ENCODE measurements at places on chromosomes 3 and 15.

DNA sequence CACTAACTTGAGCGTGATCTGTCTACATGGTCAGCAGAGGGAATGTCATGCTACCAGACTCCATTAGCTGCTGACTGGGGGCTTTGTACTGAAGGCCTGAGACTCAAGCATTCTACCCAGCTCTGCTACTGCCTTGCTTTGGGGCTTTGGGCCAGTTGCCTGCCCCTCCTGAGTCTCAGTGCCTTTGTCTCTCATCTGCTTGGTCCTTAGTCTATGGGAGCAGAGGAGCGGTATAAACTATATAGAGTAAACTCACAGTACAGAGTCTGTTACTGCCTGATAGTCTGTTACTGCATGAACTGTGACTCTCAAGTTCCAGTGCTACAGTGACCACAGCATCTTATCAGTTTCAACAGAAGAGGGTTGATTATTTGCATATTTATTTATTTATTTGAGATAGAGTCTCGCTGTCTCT is 38.5 kb upstream of the C15orf39 start:
- DNase-seq: no peak

GRCh38 chr3:119069725-119070124 is 35.1 kb upstream of the IGSF11 start:
- no peak for DNase-seq

- DNase-seq: no peak
These were observed 995 bp downstream of the ADAMTS17 start for GRCh38 chr15:100340721-100341238.

DNA sequence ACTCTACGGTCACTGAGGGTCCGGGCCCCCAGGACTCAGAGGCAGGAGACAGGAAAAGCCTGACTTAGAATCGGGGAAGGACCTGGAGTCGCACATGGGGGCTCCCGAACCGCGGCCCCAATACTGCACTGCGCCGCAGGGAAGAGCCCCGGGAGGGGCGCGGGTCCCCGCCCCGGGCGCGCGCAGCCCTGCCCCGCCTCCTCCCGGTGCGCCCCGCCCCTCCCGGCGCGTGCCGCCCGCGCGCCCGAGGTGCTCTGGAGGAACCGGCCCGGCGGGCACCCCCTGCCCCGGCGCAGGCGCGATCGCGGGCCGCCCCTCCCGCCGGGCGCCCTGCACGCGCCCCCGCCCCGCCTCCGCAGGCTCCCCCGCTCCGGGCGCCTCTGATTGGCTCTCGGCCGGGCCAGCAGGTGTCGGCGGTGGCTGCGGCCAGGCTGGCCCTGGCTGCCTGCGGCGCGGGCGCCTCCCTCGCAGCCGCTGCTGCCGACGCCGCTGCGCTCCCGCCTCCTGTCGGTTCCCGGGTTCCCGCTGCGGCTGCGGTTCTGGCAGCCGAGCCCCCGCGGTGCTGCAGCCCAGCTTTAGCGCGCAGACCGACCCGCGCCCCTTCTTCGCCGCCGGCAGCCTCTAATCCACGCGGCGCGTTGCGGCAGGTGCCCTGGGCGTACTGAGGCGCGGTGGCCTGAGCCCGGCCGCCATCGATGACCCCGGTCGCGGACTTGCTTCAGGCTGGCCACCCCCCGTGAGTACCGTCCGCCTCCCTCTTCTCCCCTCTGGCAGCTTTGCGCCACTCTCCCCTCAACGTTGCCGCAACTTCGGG is at the start of gene MYRIP:
Gene MYRIP, plus strand, starts transcription at position 429 of the 814 bp plus-strand sequence. CDS start 91,208 bp downstream, outside the sequence.
- peak; percentile 83 for DNase-seq

DNA sequence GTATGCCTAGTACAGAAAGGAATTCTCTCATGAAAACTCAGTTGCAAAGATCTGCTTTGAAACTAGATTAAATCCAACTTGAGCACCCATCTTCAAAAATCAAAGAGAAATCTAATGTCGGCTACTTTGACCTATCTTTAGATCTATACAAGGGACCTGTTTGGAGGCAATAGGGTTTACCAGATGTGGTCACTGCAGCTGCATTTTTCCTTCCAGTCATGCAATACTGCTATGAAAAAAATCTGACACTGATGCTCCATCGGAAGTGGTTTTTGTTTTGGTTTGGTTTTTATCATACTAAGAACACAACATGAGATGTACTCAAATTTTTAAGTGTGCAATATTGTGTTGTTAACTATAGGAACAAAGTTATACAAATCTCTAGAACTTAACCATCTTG is 169.5 kb downstream of the BCHE start:
- DNase-seq: no peak

DNA sequence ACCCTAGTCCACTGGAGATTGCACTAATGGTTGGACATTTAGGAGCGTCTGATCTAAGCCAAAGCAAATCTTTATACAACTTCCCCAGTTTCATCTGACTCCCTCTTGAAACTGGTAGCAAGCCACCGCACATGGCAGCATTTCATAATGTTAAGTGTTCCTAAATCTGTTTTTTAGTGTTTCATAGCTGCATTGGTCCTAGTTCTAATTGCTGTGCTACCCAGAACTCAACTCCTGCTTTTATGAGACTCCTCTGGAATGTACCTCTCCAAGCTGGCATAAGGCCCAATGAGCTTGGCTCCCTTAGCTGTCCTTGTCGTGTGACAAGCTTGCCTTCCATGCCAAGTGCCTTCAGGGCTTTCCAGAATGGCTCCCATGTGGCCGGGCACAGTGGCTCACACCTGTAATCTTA is 65.3 kb upstream of the FLNB start:
- no peak for DNase-seq

- DNase-seq: no peak
These were observed 20.0 kb downstream of the SLC35G2 start for GRCh38 chr3:136838641-136839555.

DNA sequence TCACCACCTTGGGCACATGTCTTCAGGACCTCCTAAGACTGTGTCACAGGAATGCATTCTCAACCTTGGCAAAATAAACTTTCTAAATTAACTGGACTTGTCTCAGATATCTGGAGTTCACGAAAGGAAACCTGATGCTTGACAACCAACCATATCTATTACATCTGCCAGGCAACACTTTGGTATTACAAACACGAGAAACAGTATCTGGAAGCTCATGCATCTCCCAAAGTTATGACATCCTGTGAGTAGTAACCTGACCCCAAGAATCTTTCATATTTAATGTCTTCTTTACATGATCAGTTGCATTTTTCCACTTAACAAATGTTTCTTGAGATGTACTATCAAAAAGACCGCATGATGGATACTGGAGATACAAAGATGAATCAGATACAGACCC is 465.3 kb upstream of the AGTR1 start:
- no peak for DNase-seq

GRCh38 chr3:56477646-56478045 is 9.4 kb upstream of the ERC2 start:
- no peak for DNase-seq

DNA sequence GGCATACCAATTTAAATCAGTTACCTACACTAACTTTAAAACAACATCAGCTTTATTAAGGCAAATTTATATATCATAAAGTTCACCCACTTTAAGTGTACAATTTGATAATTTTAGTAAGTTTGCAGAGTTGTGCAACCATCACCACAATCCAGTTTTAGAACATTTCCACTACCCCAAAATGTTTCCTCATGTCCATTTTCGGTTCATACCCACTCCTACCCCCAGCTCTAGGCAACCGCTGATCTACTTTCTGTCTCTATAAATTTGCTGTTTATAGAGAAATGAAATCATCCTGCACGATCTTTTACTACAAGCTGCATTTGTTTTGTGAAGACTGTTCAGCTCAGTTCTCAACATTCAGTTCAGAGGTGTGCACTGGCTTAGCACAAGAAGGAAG is 31.5 kb upstream of the FAM81A start:
- DNase-seq: peak; percentile 18

- no peak for DNase-seq
These were observed 49.2 kb downstream of the FAH start for GRCh38 chr15:80202016-80202315.

GRCh38 chr3:72476139-72476483 is 372.1 kb downstream of the SHQ1 start:
- DNase-seq: no peak

GRCh38 chr15:32834156-32834555 is 116.4 kb downstream of the GREM1 start:
- peak; percentile 43 for DNase-seq

DNA sequence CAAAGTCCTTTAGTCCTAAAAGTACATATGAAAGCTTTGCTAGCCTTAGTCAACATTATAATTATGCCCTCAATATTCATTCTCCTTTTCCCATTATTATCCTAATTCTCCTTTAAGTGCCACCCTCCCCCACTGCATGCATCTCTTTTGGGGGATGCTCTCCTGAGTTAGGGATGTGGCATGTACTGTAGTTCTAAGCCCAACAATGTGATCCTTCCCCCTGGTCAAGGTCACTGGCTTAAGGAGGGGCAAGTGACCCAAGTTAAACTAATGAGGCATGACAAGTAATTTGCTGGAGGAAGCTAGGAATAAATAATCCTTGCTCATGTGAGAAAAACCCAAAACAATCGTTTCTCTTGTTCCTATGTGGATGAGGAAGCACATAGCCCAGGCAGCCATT is 343.9 kb upstream of the SUCLG2 start:
- no peak for DNase-seq

DNA sequence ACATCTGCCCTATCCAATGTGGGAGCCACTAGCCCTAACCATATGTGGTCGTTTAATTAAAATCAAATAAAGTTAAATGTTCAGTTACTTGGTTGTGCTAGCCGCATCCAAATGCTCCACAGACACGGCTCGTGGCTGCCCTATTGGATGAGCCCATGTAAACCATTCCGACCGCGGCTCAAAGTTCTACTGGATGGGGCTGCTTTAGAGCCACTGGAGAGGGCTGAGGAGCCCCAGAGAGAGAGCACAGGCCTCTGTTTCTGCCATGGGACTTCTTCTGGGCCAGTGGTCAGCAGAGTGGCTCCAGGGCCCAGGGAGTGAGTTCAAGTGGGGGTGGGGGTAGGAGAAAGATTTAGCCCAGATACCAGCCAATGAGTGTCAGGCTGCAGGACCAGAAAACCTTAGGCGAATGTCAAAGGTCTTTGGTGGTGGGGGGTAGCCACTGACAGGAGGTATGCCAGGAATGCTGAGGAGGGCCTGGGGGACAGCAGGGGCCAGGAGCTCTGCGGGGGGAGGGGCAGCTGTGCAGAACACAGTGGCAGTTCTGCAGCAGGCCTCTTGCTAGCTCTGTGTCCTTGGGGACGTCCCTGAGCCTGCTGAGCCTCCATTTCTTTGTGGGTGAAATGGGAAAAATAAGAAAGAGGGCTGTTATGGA is 30.1 kb downstream of the SPSB4 start:
- DNase-seq: no peak

GRCh38 chr3:45701172-45701867 is 12.1 kb downstream of the SACM1L start:
- DNase-seq: no peak

GRCh38 chr3:52243791-52244628 is 1.5 kb upstream of the PPM1M start:
- DNase-seq: peak; percentile 86

GRCh38 chr3:115361806-115362205 is 214.7 kb upstream of the ZBTB20 start:
- DNase-seq: no peak

DNA sequence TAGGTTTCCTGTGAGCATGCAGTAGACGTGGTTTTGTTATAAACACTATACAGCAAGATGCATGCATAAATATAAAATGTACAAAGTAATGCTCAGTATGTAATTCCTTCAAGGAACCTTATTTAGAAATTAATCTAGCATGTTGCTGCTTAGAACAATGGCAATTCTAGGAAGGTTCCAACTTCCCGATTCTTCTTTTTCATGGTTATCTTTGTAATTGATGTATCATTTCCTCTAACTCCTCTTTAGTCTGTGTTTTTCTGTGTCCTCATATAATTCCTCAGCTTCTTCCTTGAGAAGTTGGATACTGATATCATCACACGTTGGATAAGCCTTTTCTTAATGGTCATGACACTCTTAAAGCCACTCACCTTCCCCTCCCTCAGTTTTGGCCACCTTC is 3.5 kb downstream of the TSEN2 start:
- DNase-seq: no peak

DNA sequence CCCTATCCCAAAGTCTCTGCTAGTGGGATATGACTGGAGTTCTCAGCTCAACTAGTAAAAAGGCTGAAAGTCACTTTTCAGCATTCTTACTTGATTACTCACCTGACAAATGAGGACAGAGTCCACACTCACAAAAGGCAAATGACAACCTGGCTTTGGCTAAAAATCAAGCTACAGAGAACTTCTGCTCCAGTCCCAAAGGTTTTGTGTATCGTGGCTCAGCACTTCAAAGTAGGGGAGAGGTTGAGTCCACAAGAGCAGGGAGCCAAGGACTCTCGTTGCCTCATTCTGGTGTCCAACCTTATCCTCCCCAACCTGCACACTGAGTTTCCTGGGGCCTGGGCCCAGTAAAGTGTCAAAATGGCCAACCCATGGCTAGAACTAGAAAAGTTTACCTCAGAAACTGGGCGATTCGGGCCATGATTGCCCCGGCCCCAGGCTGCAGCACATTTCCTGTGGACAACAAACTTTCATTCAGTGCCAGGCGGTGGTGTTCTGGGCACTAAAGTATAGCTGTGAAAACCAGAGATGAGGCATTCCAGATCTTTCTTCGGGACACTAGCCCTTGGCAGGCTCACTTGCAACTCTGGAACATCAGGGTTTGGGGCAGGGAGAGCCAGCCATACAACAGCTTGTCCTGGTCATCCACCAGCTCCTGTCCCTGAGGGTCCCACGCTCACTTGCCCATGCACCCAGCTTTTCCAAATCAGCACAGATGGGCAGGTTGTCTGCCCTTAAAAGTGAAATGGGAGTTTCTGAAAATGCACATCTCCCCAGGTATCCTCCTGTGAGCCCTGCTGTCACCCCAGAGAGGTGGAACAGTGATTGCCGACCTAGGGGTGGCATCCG is 3.1 kb downstream of the ACAA1 start:
- no peak for DNase-seq

DNA sequence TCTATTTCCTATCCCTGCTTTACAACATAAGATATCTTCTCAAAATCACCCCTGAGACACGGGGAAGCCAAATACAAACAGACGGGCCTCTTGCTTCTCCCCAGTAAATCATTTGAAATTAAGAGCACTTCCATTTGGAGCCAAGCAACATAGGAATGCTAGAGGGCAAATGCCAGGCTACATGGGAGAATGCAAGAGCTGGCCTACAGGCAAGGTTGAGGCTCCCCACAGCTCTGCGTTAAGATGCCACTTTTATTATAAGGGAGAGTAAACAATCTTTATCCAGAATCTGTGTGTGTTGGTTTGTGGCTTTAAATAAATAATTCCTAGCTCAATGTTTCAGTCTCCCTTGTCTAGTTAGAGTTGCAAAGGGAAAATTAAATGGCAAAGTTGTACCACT is 305.1 kb upstream of the KCNH8 start:
- DNase-seq: no peak

- DNase-seq: no peak
These were observed 176.5 kb downstream of the SOX2 start for GRCh38 chr3:181888234-181888633.

GRCh38 chr3:23389089-23389488 is 186.0 kb downstream of the UBE2E2 start:
- no peak for DNase-seq

- no peak for DNase-seq
These were observed 471.8 kb downstream of the GRM7 start for GRCh38 chr3:7332696-7333095.

GRCh38 chr15:75200391-75200764 is 1.3 kb upstream of the C15orf39 start:
- DNase-seq: no peak

- DNase-seq: no peak
These were observed 109.5 kb downstream of the PEX5L start for GRCh38 chr3:179927191-179927590.

All from GM20000 (cell line).